Fibroblast of skin of scalp (primary cell): ENCODE measurements at places on chromosomes 13 and 19.

DNA sequence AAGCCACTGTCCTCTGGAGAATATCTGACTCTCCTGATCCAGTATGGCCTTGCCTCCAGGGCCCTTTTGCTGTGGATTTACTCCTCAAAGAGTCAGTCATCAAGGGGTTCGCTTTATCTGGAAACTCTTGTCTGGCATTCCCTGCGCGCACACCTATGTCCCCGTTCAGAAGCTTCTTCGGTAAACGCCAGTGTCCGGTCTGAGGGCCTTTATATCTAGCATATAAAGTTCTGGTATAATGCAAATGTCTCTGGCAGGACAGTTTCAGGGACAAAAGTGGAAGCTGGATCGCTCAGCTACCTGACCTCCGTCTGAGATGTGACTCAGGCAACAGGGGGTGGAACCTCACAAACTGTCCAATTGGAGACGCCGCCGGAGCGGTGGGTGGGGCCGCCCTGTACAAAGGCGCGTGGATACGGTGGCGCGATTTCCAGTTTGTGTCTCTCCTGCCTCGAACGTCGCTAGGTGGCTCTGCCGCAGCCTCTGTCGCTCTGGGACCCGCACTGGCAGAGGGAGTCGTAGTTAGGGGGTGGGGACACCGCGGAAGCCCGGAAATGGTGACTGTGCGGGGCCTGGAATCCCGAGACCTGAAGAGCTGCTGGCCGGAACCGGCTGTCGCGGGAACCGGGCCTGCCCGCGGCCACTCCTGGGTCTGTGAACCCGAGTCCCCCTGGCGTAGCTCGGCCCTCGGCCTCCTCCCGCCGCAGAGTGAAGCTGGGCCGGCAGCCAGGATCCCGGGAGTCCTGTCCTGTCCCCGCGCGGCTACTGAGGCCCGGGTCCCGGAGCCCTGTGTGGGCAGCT is 10.6 kb upstream of the ZNF709 start:
- peak; percentile 87 for DNase-seq

DNA sequence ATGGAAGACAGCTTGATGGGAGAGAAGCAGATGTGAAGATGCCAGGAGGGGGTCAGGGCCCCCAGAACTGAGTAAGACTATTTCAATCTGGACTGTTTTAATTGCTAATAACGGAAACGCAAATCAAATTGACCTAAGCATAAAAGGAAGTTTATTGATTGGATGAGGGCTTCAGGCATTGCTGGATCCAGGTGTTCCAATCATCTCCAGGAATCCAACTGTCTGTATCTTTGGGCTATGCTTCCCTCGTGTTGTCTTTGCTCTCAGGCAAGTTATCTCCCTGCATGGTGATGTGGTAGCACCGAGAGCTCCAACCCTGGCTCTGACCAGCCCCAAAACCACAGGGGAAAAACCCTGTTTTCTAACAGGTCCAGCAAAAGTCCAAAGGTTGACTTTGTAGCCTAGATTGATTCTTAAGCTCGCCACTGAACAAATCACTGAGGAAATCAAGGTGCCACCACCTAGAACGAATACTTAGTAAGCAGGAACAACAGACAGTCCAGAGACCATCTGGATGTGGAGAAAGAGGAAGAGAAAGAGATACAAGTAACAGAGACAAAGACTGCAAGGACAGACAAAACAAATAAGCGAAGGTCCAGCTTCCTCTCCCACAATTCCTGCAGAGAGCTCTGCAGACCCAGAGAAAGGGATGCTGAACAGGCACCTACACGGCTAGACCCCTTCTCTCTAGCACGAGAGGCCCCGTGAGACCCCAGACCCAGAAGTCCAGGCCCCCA is 1.2 kb upstream of the C19orf81 start:
- no peak for DNase-seq

DNA sequence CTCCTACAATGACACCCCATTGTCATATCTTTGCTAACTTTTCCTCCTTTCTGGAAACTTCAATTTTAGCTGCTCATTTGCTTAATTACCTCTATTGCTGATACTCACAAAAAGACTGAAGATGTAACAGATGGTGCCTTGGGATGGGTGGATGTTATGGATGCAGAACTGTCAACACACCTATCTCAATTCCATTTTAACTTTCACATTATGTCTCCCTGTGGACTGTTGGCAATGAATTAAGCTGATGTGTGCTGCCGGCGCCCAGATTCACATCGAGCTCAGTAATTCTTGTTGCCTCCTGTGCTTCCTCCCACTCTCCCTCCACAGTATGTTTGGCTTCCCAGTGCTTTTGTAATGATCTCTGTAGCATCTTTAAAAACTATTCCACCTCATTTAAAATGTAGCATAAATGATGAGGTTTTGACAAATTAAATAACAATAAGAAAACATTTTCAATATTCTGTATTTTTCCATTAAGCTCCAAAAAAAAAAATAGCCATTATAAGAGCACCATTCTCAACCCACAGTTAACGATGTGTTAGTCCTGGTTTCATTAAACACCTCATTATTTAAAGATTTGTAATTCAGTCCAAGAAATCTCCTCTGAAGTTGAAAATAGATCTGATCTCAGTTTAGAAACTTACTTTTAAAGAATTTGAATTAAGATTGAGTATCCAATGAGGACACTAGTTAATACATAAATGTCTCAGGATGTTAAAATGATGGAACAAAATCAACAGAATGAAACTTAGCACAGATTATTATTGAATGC is 99.9 kb upstream of the FAM216B start:
- DNase-seq, result no peak

DNA sequence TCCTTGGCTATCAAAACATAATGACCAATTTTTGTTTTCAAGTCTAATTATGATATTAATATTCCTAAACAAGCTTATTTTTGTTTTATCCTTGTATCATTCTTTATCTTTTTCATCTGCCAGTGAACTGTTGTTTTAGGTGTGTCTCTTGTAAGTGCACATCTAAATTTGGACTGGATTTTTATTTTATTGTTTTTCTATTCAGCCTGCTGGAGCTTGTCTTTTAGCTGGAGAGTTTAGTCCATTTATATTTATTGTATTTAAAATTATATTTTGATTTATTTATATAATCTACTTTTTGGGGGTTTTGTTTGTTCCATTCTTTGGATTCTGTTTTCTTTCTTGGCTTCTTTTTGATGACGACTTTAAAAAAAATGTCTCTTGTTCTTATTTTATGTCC is 159.0 kb downstream of the PCCA start:
- no peak for DNase-seq

DNA sequence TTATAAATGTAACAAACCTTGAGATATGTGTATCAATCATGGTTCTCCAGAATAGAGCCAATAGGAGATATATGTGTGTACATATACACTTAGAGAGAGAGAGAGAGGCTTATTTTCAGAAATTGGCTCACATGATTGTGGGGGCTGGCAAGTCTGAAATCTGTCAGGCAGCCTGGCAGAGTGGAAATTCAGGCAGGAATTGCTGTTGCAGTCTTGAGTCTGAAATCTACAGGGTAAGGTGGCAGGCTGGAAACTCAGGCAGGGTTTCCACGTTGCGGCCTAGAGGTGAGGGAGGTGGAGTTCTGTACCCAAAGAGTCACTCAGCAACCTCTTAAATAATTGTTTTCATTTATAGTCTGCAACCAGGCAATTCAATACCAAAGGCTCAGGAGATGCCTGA is 218.4 kb downstream of the B3GLCT start:
- DNase-seq, result no peak

DNA sequence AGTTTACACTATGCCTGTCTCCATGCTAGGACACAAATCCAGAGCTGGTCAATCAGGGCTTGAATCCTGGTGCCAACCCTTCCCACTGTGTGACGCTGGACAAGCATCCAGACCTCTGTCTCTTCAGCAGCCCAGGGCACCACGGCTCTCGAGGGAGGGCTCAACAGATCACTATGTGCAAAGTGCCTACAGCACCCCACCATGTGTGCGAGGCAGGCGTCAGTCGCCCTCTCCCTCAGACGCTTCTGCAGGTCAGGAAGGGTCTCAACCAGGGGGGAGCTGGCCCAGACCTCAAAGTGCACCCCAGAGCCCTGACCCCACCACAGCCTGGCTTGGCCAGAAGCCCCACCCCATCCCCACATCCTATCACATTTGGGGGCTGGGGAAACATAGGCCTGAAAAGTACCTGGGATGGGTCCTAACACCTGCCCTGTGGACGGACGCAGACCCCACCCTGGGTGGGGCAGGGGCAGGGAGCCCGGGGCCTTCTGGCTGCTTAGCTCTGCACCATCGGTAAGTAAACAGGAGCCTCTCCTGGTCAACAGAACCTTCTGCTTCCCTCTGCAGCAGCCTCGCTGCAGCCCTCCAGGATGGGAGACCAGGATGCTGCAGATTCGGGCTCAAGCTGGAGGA is 2.9 kb upstream of the C2CD4C start:
- DNase-seq, result no peak
